ENCODE measurements at places on chromosomes 4 and X. TPM values are rescaled to one million over a fixed set of nuclear protein-coding genes. Genes with fewer than 3 reads are reported as not detected.

DNA sequence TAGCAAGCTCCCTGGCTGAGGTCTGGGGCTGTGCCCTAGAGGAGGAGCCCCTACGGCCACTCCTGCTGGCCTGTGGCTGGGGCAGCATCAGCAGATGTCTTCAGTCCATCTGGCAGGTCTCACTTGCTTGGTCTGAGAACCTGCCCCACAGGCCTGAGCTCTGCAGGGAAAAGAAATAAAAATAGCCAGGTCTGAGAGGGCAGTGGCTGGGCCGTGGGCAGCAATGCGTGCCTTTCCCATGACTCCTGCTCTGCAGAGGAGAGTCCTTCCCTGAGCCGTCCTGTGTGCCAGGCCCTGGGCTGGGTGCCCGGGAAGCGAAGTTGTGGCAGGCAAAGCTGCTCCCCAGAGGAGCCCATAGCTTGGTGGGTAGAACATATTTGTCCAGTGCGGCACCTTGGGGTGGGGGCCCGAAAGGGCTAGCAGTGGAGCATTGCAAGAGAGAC lies 11.3 kb upstream of the KIAA0232 start:
- no peak for DNase-seq

- no peak for DNase-seq
Measured at GRCh38 chrX:123755107-123755506, 22.3 kb upstream of the THOC2 start.

GRCh38 chr4:43496602-43497001 lies 604.1 kb downstream of the GRXCR1 start:
- no peak for DNase-seq

DNA sequence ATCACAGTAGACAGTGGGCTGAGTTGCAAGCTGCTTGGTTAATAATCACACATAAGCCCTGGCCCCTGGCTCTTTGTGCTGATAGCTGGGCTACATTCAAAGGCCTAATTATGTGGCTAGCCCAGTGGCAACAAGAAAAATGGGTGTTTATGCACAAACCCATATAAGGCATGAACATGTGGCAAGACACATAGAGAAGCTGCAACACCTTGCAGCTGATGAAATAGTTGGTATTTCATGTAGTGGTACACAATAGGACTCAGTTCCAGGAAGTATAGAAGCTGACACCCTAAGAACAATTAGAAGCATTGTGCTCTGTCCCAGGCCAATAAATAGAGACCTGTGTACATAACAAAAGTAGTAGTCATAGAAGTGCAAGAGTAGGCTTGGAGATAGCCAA lies 14.6 kb upstream of the ZNF630 start:
- DNase-seq: peak; percentile 31

- no peak for DNase-seq
Measured at GRCh38 chrX:17520016-17520615, 145.1 kb downstream of the NHS start.

DNA sequence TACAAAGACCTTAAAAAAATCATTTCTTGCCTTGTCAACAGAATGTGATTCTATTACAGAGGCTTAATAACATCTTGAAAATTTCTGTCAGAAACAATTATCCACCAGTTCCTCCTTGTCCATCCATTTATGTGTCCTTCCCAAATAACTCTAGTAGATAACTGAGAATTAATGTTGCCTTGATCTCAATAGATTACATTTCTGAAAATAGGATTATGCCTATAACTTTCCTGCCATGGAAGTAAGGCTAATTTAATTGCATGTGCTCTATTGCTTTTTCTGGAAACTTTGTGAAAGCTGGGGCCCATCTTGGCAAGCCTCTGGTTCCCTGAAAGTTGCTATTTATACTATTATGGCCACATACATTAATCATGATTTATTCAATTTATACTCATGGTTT lies 76.2 kb upstream of the UNC5C start:
- no peak for DNase-seq

DNA sequence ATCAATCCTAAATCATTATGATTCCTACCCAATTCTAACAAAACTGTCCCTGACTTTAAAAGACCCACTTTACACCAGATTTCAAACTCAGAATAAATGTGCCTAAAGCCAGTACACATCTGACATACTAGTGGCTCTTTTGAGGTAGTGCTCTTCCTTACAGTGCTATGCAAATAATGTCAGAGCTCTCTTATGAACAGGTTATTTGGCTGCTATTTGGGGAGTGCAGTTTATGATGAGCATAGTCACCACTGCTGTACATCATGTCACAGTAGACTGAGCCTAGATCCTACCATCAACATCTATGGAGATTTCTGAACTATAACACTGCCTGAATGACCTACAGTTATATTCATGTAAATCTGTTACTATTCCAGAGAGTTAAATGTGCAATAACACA lies 50.4 kb upstream of the PAGE5 start:
- DNase-seq: no peak

GRCh38 chr4:176680668-176681180 lies 112.0 kb downstream of the VEGFC start:
- DNase-seq: no peak

DNA sequence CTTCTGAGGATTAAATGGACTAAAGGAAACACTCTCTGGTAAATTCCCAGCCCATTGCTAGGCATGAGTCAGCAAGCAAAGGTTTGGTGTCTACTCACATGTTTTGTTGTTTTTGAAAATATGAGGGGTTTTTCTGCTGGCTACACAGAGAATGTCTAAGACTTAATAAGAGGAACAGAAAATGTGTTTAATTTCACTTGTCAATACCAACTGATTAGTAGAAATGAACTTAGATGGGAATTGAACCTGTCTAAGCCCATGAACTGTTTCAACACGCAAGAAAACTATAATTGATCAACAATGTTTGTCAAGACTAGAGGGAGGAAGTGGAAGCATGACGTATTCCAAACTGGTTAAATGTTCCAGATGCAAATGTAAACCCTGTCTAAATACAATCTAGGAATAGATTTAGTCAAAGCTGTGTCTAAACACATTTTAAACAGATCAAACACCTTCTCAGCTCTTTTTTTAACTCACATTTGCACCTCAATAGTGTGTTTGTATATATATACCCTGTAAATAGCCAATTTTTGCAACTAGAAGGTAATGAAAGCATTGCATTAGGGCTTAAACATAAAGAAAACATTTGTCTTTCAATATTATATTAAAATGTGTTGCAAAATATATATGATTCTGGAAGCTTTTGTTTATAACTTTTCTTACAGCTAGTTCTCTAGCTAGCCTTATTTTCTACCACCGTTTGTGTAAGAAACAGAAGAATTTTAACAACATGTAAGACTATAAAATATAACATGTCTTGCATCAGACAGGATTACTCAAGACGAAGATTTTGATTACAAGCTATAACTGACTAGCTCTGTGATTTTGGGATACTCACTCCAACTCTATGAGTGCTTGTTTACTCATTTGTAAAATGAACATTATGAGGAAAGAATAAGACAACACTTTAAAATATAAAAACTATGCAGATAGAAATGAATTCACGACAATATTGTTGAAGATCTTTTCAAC lies 607.8 kb downstream of the FSTL5 start:
- DNase-seq: no peak

DNA sequence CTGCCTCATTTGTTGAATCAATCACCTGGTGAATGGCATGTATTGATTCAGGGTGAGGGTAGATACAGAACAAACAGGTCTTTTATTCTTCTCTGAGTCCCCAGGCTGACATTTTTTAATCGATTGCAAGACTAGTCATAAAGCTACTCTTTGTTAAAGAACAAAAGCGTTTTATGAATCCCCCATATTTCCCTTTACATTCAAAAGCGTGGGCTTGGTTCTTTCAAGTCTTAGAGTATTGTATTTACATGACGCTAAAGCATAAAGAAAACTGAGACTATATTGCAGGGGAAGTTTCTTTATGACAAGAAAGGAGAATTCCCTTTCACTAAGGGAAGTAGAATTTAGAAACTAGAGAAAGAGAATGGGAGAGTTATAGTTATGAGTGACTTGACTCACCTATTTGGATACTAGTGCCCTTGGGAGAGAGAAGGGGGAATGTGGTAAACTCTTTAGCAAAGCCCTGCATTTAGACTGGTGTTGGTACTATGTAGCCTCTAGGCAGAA lies 69.3 kb upstream of the PDE5A start:
- no peak for DNase-seq

- no peak for DNase-seq
Measured at GRCh38 chr4:108078024-108078733, 88.5 kb downstream of the HADH start.

DNA sequence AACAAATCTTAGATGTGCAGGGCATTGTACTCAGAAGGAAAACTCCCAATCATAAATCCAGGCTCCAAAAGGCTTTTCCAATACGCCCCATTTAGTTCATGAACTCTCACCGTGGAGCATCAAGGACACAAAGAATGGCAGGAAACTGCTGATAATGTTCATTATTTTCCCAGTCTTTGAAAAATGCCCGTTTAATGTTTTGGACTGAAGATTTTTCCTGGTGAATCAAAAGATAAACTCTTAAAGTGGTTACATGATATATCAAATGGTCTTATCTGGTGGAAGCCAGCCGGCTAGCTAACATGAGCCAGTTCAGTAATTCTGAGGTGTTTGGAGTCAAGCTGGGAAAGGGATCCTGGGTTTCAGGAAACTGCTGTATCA lies 62.1 kb upstream of the AP1S2 start:
- DNase-seq: no peak

- no peak for DNase-seq
Measured at GRCh38 chrX:48747415-48748016, 14.0 kb upstream of the GLOD5 start.

GRCh38 chr4:159070742-159071141 lies 32.1 kb upstream of the RAPGEF2 start:
- DNase-seq: no peak

GRCh38 chrX:46803140-46803539 lies 33.7 kb upstream of the RP2 start:
- no peak for DNase-seq

GRCh38 chr4:166827167-166827566 lies 407.1 kb downstream of the SPOCK3 start:
- DNase-seq: no peak

DNA sequence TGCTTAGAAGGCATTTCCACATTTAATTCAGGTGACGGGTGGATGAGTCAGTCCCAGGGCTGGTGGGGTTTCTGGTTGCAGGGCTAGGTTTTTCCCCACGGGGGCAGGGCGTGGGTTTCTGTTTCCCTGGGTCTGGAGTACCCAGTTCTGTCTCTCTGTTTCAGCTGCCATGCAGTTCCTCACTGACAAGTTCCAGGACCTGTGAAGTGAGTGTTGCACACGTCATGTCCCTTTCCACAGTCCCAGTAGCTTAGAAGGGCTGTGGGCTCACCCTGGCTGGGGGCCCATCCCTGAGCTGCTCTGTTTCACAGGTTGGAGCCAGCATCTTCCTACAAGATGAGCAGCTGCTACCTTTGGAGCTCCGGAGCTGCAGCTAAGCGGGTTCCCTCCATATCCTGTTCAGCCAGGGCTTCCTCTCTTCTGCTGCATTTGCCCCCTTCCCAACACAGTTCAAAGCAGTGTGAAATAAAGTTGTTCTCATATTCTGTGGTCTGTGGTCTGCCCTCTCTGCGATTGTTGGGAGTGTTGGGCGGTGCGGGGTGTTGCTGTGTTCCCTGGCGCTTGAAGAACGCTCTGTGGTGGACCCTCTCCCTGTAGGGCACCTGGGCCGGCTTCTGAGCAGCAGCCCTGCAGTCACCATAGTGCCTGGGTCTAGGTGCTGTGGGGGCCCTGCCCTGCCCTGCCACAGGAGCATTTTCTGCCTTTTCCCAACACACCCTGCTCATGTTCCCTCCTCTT lies 3.9 kb downstream of the LOC101059915 start:
- no peak for DNase-seq

GRCh38 chrX:76893930-76894329 lies 466.4 kb downstream of the MAGEE1 start:
- no peak for DNase-seq

DNA sequence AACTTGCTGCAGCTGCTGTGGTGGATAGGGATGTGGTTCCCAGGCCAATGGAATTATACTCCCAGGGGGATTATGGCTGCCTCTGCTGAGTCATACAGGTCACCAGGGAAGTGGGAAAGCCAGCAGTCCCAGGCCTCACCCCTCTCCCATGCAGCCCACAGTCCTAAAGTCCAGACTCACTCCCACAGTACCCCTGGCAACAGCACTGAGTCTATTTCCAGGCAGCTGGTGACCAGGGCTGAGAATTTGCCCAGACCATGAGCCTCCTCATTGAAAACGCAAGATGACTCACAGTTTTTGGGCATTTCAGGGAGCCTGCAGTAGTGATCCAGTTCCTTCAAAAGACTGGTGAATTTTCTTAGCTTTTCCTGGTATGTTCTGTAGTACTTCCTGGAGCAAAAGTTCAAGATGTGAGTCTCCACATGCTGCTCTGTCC lies 137.6 kb downstream of the NPNT start:
- DNase-seq: no peak

DNA sequence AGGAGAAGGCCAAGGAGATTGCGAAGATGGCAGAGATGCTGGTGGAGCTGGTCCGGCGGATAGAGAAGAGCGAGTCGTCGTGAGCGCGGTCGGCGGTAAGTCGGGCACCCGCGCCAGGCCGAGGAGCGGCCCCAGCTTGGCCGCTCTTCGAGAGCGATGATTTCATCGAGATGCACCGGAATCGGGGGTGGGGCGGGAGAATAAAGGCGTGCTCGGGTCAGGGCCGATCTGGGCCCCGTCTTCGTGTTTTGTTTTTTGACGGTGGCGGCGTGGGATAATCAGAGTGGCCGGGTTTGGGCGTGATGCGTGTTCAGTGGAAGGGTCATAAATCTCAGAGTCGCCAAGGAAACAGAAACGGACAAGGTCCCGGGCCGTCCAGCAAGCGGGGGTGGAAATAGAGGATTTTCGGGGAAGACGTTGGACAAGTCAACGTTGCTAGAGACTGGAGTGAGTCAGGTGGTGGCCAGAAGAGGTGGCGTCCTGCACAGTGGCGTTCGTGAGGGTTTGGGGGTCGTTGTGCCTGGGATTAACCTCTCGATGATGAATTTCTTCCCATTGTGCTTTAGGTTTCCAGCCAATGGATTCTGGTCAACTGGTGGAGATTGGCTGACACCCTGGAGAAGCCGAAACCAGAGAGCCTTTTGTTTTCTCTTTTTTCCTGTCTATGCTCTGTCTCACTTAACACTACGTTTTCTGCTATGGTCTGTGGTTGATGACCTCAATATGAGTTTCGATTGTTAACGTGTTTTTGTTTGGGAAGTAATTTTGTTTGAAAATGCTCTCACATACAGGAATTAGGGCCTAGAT lies 882 bp downstream of the MRFAP1 start:
- peak; percentile 50 for DNase-seq

DNA sequence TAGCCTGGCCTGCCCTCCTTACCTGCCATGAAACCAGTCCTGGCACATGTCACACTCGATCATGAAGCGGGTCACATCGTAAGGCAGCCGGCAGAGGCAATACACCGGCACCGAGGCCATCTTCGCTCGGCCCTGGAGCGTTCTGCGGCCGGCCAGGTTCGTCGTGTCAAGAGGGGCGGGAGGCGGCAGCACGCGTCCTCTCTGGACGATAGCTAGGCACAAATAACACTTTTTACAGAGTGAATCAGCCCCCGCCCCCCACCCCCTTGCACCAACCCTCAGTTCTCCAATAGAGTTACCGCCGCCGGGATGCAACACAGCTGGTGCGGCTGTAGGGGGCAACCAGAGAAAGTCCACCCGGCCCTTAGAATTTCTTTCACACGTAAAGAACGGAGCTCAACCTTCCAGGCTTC lies 1.7 kb downstream of the PHF8 start:
- peak; percentile 37 for DNase-seq

Gene HSFX4
- 0.15 TPM for polyA plus RNA-seq

Gene TMPRSS11A
- 0.04 TPM for polyA plus RNA-seq

Gene HTRA3
- polyA plus RNA-seq: 15.5 TPM

Gene ASB9
- polyA plus RNA-seq: 3.8 TPM

Gene MAGEB2
- polyA plus RNA-seq: not detected

Gene GLRA2
- 1.0 TPM for polyA plus RNA-seq

Gene MAP3K15
- polyA plus RNA-seq: 0.30 TPM

Gene TEX13D
- not detected for polyA plus RNA-seq

Gene MID1
- 11.1 TPM for polyA plus RNA-seq

Data from large intestine (tissue), 12 donors.